Adrenal gland (tissue), 19 donors: ENCODE measurements at places on chromosomes 5 and 9. TPM values are rescaled to one million over a fixed set of nuclear protein-coding genes. Genes with fewer than 3 reads are reported as not detected.

CCDC192 gene
- not detected for total RNA-seq

POU5F2 gene
- total RNA-seq, result 0.36 TPM

FYB1 gene
- 13.8 TPM for total RNA-seq

PAIP2 gene
- total RNA-seq, result 145 TPM

MYOT gene
- total RNA-seq, result 5.3 TPM

ADAMTSL2 gene
- 106 TPM for total RNA-seq

MYO10 gene
- 12.4 TPM for total RNA-seq

S1PR3 gene
- 86.8 TPM for total RNA-seq

C9orf153 gene
- 0.65 TPM for total RNA-seq

GRCh38 chr5:135215617-135216470 is 181.8 kb upstream of the PITX1 start:
- H3K27me3 ChIP-seq, result no peaks in the 10 kb centered on the region
- no peak overlapping the region for H3K4me3 ChIP-seq
- no peak overlapping the region for H3K27ac ChIP-seq
- no peaks in the 10 kb centered on the region for H3K4me1 ChIP-seq

GRCh38 chr5:59348189-59348588 is 545.3 kb downstream of the PDE4D start:
- DNase-seq, result no peak
- H3K36me3 ChIP-seq, result no peaks in the 10 kb centered on the region
- no peaks in the 10 kb centered on the region for H3K4me1 ChIP-seq
- no peaks in the 10 kb centered on the region for H3K27me3 ChIP-seq

GRCh38 chr5:7686794-7687193 is 164.1 kb downstream of the CFAP90 start:
- no peaks in the 10 kb centered on the region for H3K36me3 ChIP-seq
- H3K27me3 ChIP-seq, result no peaks in the 10 kb centered on the region
- no peaks in the 10 kb centered on the region for H3K4me1 ChIP-seq

- H3K4me3 ChIP-seq, result no peak overlapping the region
- H3K27ac ChIP-seq, result no peak overlapping the region
- peaks cover 34% of the 10 kb centered on the region for H3K4me1 ChIP-seq
- H3K27me3 ChIP-seq, result no peaks in the 10 kb centered on the region
These were observed 10.5 kb downstream of the PFDN1 start for GRCh38 chr5:140292212-140293036.

DNA sequence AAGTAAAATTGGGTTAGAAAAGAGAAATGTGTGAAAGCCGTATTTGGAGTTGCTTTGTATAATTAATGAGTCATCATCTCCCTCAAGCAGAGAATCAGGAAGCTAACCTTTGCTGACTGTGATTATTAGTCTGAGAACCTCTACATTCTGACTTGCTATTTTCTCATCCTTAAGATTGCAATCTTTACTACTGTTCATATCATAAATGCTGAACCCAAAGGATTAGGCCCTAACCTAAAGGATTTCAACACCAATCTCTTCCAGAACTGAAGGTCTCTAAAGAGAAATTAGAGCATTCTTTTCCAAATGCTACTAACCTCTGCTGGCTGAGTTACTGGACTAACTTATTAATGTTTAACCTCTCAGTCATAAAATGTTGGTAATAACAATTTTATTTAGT is 538.1 kb upstream of the MEF2C start:
- no peaks in the 10 kb centered on the region for H3K4me1 ChIP-seq
- DNase-seq, result no peak
- H3K36me3 ChIP-seq, result no peaks in the 10 kb centered on the region
- no peak overlapping the region for H3K27ac ChIP-seq
- H3K27me3 ChIP-seq, result no peaks in the 10 kb centered on the region

- DNase-seq, result no peak
- no peak overlapping the region for H3K27ac ChIP-seq
- peaks cover 91% of the 10 kb centered on the region for H3K4me1 ChIP-seq
- H3K4me3 ChIP-seq, result no peak overlapping the region
- no peaks in the 10 kb centered on the region for H3K27me3 ChIP-seq
These were observed 27.3 kb downstream of the RXRA start for GRCh38 chr9:134353539-134353938.

- no peak overlapping the region for H3K4me3 ChIP-seq
- H3K27ac ChIP-seq, result no peak overlapping the region
- no peaks in the 10 kb centered on the region for H3K36me3 ChIP-seq
- DNase-seq, result no peak
- no peaks in the 10 kb centered on the region for H3K27me3 ChIP-seq
These were observed 61.5 kb downstream of the BASP1 start for GRCh38 chr5:17278931-17279330.
